Forelimb muscle (tissue), 1 donor: ENCODE measurements at places on chromosomes 3 and 15. TPM values are rescaled to one million over a fixed set of nuclear protein-coding genes. Genes with fewer than 3 reads are reported as not detected.

DNA sequence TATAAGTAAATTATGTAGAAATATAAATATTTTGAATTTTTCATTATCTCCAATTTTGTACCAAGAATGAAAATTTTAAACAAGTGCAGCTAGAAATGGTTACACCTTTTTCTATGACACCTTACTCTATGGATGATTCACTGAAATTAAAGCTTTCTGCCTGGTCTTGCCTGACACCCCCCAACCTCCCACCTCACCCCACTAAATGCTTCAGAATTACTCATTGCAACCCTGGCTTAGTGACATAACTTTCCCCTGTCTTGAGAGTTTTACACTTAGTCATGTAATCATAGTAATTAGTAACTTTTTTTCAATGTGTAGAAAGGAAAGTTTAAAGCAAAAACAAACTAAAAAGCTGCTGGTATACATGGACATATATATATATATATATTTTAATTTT lies 42.0 kb upstream of the MEIS2 start:
- DNase-seq = no peak

- DNase-seq = no peak
Measured at GRCh38 chr3:161920196-161920595, 423.6 kb downstream of the OTOL1 start.

- DNase-seq = no peak
Measured at GRCh38 chr3:117696851-117697407, 987.4 kb downstream of the TUSC7 start.

GRCh38 chr15:96307856-96308394 lies 22.6 kb upstream of the NR2F2 start:
- DNase-seq = no peak

- no peak for DNase-seq
Measured at GRCh38 chr15:64045774-64046420, 388 bp downstream of the DAPK2 start.

- DNase-seq = no peak
Measured at GRCh38 chr3:39234651-39235050, 42.3 kb upstream of the XIRP1 start.

- no peak for DNase-seq
Measured at GRCh38 chr15:31016446-31016915, 25.1 kb upstream of the MTMR10 start.

GRCh38 chr3:40387001-40387894 lies at the start of gene ENTPD3:
ENTPD3 (plus strand) TSS chr3:40387184; CDS start chr3:40388058, 874 bp downstream.
- no peak for DNase-seq

DNA sequence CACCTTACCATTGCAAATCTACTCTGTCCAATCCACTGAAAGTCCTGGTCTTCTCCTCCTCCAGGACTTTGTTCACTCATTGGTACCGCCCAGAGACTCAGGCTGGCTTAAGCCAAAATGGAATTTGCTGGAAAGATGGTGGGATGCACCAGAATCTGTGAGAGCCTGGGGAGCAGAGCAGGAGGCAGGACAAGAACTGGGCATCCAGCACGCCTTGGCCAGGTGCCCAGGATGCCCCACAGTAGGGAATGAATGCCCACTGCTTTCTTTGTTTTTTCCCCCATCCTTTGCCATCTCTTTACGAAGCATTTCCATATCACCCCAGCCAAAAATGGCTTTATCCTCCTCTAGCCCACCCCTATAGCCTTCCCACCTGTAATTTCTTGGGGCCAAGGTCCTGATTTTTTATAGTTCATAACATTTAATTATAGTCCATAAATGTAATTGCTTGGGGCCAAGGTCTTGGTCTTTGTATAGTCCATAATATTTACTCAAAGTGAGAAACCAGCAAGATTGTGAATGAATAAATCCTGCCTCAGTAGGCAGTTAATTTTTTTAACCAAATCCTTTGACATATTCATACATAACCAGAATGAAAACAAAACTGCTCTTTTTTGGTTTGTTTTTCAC lies 23.3 kb upstream of the IREB2 start:
- no peak for DNase-seq

- no peak for DNase-seq
Measured at GRCh38 chr3:64405211-64405835, 180.1 kb upstream of the PRICKLE2 start.

DNA sequence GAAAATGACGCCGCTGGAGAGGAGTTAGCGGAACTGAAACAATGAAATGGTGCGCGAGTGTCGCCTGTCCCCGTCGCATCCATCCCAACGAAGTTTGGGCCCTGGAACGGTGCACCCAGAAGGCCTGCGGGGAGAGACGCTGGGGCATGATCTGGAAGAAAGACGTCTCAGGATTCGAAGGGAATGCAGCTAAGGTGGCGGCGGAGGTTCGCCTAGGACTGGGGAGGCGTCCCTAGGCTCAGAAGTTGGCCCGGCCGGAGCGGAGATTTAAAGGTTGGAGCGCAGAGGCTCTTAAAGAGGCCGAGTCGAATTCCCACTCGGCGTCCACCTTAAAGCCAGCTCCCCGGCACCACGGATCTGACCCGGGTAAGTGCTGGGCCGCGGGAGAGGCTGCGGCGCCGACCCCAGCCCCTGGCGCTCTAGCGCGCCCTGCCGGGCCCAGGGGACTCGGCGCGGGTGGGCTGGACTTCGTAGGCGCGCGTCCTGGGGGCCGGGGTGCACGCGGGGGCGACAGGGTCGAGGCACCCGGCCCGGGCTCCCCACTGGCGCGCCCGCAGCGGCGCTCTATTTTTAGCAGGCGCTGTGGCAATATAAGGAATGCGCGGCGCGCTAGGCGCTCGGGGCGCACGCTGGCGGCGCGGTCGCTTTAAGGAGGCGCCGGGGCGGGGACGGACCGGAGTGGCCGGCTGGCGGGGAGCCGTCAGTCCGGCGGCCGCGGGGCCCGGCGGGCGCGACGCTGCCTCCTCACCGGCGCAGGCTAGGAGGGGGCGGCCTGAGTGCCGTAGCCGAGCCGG lies at the start of gene MRAS:
Gene MRAS (plus strand): TSS at position 620 of the 794 bp plus-strand sequence. CDS start 24,305 bp downstream, outside the sequence.
- no peak for DNase-seq

DNA sequence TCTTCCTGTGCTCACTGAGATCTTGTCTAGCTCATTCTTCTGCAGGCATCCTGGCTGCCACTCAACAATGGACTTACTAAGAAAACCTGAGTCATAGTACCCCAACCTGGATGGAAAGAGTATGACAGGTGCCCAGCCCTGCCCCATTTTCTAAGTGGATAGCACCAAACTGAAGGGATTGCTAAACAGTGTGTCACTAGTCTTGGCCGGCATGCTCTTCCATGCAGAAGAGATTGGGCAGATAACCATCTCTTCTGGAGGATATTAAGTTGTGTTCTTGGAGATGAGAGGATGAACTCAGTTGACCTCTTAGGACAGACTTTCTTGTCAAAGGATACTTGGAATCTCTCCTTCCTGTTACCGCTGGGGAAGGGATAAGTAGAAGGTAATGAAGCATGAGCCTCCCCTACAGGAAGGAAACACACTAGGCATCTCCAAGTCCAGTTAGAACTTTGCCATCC lies 797.5 kb downstream of the AGBL1 start:
- no peak for DNase-seq

GRCh38 chr3:27454914-27455313 lies 29.3 kb downstream of the SLC4A7 start:
- no peak for DNase-seq

- no peak for DNase-seq
Measured at GRCh38 chr3:94904156-94904674, 841.4 kb downstream of the NSUN3 start.

DNA sequence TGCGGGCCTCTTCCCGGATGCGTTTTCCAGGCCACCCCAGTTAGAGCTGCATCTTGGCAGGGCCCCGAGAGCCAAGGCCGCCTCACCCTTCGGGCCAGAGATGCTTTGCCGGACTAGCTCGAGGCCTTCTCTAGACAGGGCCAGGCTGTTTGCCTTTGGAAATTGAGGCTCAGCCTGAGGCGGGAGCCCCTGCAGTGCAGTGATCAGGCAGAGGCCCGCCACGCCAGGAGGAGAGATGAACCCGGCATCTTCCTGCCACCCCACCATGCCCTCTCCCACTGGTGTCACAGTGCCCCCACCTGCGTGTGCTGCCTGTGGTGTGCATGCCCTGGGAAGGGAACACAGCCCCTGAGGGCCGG lies 8.9 kb upstream of the ROPN1B start:
- no peak for DNase-seq

GRCh38 chr3:113165841-113166240 lies 45.5 kb upstream of the BOC start:
- DNase-seq = no peak

DNA sequence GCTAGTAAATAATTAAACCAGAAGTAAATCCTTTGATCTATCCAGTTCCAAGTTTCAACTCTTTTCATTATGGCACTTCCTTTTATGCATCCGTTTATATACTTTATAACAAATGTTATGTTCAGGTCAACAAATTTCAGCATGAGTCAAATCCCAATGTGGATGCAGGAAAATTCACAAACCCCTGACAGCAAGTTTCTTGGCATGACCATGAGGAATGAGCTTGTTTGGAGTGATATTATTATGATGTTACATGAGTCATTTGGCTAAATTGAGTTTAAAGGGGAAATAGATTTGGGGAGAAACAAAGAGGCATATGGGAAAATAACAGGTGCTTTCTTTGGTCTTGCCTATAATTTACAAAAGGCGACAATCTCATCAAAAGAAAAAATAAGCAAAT lies 32.1 kb upstream of the KCNMB2 start:
- DNase-seq = no peak

DNA sequence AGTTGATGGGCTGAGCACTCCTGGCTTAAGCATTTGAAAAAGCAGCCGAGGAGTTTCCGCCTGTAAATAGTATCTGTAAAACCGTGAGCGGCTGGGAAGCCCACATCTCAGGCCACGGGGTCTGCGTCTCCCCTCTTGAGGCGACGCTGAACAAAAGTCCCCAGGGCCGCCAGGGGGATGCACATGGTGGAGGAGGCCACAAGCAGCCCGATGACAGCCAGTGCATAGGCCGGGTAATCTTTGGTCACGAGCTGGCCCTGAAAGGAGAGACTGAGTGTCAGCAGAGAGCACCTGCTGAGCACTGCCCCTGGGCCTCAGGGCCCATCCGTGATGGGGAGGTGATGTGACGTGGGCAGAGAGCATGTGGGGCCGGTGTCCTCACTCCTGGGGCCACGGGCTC lies 37.5 kb downstream of the SLC6A20 start:
- DNase-seq = no peak

DNA sequence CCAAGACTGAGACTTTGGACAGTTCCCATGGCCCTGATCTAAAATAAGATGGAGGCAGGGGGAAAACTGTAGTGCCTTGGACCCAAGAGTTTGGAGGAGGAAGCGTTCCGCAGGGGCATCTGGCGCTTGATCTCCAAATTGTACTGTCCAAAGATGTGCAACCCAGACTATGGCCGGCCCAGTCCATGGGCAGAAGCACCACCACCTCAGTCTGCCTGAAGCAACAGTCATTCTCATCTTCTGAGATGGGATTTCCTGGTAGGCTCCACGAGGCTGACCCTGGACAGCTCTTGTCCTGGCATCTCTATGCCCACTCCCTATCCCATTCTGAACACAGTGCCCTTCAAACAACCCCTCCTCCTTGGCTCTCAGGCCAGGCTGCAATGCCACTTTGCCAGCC lies 3.6 kb downstream of the INSYN1 start:
- DNase-seq = no peak

GRCh38 chr3:8983026-8983425 lies 19.8 kb upstream of the RAD18 start:
- DNase-seq = no peak

GRCh38 chr15:85430406-85431204 lies 50.2 kb downstream of the AKAP13 start:
- DNase-seq = no peak

- no peak for DNase-seq
Measured at GRCh38 chr3:78979028-78979427, 788.8 kb downstream of the ROBO1 start.

DNA sequence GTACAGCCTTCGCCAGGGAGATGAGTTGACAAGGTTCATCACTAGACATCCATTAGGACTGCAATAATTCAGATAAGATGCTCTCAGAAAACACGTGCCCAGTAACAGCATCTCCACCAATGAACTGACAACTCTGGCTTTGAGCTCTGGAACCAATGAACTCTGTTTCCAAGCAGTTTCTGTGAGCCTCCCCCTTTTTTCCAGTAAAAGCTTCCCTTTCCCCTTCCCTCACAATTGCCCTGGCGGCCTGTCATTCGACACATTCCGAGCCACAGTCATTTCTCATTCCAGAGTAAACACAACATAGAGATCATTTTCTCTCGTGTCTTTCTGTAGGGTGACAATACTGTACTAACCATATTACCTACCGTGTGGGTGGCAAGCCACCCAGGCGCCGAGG lies 3.6 kb downstream of the PLA2G4D start:
- no peak for DNase-seq

DNA sequence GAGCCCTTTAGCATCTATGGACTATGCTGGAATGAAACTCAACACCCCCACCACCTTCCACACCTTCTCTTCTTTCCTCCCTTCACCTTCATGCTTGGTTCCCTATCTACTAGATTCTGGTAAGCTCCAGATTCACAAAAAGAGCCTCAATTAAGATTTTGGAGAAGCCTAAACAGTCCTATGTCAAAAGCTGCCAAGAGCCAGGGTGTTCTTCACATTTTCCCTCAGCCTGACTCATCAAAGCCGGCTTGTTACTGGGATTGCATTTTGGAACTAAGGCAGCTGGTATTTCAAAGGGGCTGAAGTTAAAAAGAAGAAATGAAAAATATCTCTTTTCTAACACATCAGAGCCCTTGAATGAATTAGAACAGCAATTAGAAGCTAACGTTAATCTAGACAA lies 247.7 kb downstream of the MYRIP start:
- DNase-seq = no peak

- DNase-seq = no peak
Measured at GRCh38 chr15:78570710-78571109, 5.4 kb downstream of the CHRNA5 start.

DNA sequence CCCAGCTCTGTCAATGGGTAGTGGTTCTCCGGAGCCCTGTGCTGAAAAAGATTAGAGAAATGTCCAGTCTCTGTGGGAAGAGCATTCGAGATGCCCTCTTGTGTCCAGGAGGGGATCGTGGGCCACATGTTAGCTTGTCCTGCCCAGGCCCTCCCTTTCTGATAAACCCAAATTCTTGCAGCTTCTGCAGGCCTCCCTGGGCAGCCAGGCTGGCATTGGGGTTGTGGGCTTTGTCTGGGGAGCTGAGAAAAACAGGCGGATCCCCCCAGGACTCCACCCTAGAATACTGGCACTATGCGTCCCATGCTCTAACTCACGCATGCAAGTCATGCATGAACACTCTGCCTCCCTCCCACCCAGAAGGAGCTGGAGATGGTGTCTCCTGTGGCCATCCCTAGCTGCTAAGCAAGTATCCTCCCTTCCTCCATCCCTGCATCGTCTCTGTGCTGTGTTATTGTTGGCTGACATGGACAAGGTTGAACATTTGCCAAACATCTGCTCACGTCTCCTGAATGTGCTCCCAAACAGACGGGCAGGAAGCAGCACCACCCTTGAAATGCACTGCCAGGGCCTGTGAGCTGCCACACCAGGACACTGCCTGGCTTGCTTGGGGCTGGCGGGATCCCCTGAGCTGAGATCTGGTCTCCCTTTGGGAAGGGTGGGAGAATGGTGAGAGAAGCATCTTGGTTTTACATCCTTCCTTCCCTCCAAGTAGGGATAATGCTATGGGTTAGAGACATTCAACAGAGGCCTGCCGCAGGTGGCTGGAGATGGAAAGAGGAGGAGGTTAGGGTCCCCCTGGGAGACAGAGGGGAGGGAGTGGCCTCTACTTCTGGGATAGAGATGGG lies 26.5 kb downstream of the CFAP161 start:
- DNase-seq = peak; percentile 90

Gene SNX22
- polyA plus RNA-seq = 1.1 TPM

Gene CPEB1
- 0.87 TPM for polyA plus RNA-seq

Gene ANKUB1
- not detected for polyA plus RNA-seq

Gene ONECUT1
- polyA plus RNA-seq = not detected

Gene GNAT1
- not detected for polyA plus RNA-seq

Gene C3orf85
- not detected for polyA plus RNA-seq

Gene MESP1
- 0.85 TPM for polyA plus RNA-seq

Gene EPHA6
- 0.11 TPM for polyA plus RNA-seq

Gene NCEH1
- 1.7 TPM for polyA plus RNA-seq
